ENCODE measurements at places on chromosomes 16 and 17. TPM values are rescaled to one million over a fixed set of nuclear protein-coding genes. Genes with fewer than 3 reads are reported as not detected.
A peak's percentile ranks its signal among the peaks of the same experiment; 100 is the strongest.

DNA sequence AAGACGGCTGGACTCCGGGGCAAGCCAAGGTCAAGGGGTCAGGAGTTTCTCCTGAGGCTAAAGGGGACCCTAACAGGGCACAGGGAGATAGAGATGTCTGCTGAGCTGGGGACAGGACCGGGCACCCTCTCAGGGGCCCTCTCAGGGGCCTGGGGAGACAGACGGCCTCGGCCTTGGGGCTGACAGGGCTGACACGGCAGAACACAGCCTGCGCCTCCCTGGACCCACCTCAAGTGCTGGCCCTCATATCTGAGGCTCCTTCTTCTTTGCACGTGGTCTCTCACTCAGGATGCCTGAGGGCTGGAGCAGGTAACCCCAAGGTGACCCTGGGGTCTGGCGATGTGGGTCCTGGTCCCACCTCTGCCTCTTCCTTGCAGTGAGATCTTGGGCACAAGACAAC is 186.9 kb upstream of the TNRC6C start:
- DNase-seq = no peak

Gene KRTAP4-1
- not detected for total RNA-seq

Gene TEKT1
- total RNA-seq = not detected

DNA sequence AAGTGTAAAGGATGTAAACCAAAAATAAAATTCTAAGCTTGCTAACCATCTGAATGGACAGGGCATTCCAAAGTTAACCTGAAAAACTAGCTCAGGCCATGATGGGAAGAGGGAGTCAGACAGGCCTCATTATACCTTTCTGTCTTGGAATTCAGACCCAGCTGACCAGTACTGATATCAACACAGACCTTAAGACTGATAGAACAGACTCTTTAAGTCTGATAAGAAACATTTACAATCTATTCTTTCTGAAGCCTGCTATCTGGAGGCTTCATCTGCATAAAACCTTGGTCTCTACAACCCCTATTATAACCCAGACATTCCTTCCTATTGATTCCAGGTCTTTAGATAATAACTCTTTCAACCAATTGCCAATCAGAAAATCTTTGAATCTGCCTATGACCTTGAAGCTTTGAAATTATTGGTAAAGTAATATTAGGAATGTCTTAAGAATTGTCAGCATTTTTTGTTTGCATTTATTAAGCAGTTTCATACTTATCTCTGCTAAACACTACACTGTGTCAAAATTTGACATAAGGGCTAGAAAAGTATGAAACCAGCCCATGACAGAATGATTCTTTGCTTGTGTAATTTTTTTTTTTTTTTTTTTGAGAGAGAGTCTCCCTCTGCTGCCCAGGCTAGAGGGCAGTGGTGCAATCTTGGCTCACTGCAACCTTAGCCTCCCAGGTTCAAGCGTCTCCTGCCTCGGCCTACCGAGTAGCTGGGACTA is 12.9 kb upstream of the PRSS54 start:
- DNase-seq = no peak

Gene YBX2
- not detected for total RNA-seq

- DNase-seq = no peak
Observed at GRCh38 chr17:15456496-15456895, 10.9 kb downstream of the CDRT4 start.

Gene RND2
- total RNA-seq = 7.3 TPM

DNA sequence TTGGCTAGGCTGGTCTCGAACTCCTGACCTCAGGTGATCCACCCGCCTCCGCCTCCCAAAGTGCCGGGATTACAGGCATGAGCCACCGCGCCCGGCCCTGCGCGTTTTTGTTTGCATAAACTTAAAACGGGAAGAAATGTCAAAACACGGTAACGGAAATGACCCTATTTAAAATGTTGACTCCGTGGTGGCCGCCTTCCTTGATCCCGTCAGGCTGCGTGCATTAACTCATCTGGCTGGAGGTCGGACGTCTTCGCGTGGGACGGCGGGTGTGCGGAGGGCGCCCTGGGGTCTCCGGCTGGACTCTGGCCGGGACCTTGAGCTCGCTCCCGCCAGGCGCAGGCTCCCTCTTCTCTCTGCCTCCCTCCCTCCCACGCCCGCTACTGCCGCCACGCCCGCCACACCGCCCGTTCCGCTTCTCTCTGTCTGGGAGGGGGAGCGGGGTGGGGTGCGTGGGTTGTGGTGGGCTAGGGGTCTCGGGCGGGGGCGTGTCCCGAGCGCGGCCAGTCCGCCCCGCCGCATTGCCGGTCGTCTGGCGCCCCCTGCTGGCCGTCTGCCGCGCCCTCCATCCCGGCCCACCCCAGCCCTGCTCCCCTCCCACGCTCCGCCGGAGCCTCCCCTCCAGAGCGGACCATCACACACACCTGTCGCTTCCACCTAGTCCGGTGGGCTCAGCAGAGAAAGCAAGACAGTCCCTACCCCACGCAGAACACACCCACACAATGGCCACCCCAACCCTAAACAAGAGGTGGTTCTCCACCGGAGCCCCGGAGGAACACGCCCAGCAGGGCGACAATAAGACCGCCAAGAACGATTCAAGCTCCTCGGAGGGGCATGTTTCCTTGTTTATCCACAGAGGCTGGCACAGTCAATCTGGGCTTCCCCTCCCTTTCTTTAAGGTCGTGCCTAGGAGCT is 1.2 kb upstream of the CCDC42 start:
- DNase-seq = peak; percentile 87

GRCh38 chr16:168424-168823 is 2.6 kb downstream of the HBM start:
- no peak for DNase-seq

Gene CCL7
- not detected for total RNA-seq

DNA sequence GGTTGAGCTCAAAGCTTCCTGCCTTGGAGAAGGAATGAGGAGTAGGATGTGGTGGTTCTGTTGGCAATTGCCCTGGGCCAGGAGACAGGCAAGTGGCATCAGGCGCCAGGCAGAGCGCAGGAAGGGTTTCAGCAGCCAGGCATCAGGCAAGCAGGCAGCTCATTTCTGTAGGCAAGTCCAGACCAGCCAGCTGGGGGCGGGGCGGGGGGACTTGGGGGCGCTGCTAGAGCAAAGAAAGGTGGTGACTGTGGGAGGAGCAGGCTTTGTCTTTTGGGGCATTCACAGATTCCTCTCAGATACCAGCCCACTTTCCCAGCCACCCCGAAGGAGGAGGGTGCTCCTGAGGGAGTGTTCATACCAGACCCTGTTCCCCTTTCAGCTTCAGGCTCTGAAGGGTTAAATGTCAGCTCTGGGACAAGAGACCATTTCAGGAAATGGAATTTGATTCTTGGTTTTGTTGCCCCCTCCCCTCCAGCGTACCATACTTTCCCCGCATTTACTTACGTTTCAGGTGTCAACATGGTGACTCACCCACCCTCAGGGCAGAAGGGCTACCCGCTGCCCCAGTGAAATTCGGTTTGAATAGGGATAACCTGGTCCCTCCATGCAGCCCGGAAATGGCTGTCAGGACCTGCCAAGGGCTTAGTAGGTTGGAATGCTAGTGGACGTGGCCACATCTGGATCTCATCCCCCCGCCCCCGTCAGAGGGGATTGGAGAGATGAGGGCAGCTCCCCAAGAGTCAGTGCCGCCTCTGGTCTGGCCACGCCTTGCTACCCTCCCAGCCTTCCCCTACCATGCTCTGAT is 13.2 kb downstream of the NGFR start:
- DNase-seq = no peak
